ENCODE measurements at places on chromosomes 4 and X.

GRCh38 chrX:48751343-48751742, 10.2 kb upstream of the GLOD5 start:
- DNase-seq: no peak

GRCh38 chr4:5477613-5478012, 230.7 kb downstream of the EVC2 start:
- no peak for DNase-seq

GRCh38 chrX:149909324-149910177, 19.8 kb upstream of the HSFX4 start:
- DNase-seq: no peak

DNA sequence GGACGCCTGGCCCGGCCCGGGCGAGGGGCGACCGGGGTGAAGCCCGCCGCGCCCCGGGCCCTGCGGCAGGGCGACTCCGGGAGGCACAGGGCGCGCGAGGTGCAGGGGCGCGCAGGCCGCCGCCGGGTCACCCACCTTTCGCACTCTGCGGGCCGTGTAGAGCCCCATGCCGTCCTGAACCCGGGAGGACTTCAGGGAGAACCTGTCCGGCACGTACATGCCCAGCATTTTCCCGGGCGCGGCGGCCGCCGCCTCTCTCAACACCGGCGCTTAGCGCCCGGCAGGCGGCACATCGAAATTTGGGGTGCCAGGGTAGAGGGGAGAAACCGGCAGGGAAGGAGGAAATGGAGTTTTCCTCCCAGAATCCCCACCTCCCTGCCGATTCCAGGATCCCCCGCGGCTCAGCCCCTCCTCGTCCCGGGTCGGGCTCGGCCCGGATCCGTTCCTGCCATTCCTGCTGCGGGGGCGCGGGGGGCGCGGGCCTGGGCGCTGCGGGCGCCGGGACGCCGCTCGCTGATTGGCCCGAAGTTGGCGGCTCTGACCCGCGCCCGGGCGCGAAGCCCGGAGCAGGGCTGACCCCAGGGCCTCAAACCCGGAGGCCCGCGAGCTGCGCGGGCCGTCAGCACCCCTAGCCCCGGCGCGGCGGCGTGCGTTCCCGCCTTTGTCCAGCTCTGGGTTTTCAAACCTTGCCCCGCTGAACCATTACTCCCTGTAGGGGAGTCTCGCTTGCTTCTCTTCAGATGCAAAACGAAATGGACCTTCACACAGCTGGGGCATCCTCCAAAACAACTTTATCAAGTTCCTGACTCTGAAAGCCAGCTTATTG, at the start of gene PRDM5:
TSS of gene PRDM5 (minus strand) at position 346 of the 826 bp plus-strand sequence. CDS start at position 228, 118 bp downstream.
- DNase-seq: peak; percentile 20

GRCh38 chr4:55336138-55337034, 9.7 kb upstream of the SRD5A3 start:
- peak; percentile 27 for DNase-seq

DNA sequence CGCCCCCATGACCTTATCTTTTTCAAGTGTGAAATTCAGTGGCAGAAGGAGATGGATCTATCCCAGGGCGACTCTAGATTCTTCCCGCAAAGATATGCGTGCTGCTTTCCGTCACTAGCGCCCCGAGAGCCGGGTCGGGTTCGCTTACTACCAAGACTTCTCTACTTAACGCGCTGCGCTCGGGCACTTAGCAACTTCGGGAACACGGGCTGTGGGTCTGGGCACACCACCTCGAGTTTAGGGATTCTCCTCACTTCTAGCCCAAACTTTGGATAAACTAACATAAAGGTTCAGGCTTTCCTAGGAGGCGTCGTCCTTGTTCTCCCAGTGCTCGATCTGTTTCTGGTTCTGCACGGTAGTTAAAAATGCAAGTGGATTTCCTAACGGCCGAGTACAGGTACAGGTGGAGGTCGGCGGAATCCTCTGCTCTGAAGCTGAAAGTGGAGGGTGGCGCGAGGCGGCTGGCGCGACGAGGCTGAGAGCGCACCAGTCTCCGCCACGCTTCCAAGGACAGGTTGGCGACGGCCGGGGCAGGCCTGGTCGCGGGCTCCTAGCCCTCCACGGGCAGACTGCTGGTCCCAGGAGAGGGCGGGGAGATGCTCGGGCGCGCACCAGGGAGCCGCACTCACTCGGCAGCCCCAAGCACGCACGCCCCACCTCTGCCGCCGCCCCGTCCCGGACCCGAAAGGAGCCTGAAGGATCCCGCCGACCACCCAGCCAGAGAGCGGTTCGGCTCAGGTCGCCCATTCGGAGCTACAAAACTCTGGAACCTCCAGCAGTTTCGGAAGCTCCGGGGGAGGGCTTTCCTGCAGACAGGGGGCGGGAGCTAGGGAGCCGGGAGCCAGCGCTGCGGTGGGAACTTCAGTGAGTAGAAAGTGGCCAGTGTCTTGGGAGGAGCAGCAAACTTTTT, 100.8 kb upstream of the TENM3 start:
- no peak for DNase-seq

DNA sequence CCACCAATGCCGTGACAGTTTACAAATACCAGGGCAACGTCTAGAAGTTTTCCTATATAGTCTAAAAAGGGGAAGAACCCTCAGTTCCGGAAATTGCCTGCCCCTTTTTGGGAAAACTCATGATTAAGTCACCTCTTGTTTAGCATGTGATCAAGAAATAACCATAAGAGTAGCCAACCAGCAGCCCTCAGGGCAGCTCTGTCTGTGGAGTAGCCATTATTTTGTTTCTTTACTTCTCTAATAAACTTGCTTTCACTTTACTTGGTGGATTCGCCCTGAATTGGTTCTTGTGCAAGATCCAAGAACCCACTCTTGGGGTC, 20.0 kb upstream of the HOPX start:
- DNase-seq: no peak

DNA sequence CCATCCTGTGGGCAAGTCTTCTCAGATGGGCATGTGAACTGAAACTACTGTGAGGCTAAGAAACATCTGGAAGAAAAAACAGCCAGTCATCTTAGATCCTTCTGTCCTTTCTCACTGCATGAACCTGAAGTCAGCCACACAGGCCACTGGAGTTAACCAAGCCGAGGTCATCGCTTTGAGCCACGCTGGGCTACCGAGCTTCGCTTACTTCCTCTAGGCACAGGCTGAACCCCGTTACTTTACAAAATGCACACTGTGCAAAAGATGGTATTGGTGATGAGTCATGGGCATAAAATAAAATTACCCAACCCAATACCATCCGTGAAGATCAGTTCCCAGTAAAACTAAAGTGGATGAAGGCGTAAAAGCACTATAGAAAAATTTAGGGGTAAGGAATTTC, 86.2 kb downstream of the MTMR1 start:
- no peak for DNase-seq

GRCh38 chrX:110432091-110432905, 73.7 kb downstream of the RTL9 start:
- no peak for DNase-seq

DNA sequence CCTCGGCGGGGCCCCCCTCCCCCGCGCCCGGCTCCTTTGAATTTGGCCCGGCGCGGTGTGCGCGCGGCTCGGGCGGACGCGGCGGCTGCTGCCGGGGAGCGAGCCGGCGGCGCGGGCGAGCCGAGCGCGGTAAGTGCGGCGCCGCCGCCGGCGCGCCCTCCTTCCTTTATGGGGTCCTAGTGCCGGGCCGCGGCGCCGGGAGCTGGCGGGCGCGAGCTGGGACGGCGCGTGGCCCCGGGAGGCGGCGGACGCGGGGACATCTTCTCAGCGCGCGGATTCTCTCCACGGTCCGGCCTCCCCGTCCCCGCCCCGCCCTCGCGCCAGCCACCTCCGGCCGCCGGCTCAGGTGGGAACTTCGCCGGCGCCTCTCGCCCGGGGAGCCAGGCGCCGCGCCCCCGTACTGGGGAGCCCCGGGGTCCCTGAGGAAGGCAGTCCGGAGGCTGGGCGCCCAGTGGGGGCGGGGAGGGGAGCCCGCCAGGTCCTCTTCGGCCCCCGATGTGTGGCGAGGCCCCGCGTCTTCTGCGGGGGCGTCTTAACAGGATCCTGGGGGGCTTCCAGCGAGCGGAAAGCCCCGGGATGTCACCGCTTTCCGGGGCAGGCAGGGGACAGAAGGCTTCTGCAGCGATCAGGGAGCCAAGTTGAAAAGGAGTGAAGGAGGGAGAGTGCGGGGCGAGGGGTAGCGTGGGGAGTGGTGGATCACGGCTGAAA, 98.4 kb upstream of the TENM3 start:
- DNase-seq: no peak

- no peak for DNase-seq
Measured at GRCh38 chr4:23105759-23106370, 413.1 kb downstream of the GBA3 start.

DNA sequence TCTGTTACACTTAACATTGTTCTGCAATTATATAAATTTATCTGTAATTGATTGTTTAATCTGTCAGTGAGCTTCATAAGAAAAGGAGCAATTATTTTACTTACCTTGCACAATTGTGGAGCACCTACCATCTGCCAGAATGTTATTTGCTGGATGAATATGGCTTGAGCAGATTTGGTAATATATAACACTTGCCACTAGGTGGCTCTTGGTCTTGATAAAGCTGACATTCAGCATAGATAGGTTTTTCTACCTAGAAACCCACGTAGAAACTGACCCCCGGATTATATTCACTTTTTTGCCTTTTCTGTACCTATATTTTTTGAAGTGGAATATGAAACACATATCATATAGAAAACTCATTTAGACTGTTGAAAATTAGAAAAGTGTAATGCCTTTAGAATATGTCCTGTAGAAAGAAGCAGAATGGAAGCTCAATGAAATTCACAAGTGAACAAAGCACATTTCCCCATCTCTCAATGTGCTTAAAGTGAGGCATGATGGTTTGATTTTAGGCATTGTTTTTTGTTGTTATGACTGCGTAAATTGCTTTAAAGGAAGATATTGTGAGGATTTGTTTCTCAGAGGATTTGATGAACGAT, 9.5 kb downstream of the RBPJ start:
- DNase-seq: peak; percentile 87

DNA sequence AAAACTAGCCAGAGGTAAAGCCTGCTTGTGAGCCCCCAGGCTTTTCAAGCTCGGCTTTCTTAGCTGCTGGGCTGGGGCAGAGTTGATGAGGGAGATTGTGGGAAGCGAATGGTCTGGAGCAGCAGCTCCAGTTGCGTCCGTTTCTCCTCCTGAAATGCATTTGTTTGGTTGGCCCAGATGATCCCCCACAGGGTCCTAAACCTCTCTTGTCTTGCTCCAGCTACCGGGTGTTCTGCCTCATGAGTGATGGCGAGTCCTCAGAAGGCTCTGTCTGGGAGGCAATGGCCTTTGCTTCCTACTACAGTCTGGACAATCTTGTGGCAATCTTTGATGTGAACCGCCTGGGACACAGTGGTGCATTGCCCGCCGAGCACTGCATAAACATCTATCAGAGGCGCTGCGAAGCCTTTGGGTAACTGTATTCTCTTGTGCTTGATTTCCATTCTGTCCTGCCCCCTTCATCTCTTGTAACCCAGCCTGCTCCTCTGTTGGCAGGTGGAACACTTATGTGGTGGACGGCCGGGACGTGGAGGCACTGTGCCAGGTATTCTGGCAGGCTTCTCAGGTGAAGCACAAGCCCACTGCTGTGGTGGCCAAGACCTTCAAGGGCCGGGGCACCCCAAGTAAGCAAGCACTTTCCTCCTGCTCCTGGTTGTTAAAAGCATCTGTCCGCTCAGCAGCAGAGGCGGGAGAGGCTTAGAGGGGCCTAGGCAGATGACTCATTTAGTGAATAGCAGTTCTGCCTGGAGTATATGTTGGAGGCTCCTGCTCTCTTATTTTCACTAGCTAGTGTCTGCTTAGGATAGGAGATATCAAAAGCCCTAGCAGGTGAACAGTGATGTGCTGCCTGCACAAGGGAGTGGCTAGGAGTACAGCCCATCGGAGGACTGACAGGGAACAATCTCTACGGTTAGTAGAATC, 15.3 kb downstream of the TKTL1 start:
- no peak for DNase-seq

DNA sequence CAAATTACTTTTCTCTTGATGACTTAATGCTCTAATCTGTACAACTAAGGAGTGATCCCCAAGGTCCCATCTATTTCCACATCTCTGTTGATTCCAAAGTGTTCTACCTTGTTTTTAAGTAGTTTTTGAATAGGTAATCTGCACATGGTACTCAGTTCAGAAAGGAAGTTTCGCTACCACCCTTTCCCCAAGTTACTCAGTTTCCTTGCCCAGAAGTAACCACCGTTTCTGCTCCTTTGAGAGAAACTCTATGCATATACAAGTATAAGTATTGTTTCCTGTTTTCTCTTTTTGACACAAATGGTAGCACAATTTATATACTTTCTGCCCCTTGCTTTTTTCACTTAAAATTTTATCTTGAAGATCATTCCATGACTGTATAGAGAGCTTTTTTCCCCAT, 18.1 kb downstream of the TMEM154 start:
- no peak for DNase-seq

DNA sequence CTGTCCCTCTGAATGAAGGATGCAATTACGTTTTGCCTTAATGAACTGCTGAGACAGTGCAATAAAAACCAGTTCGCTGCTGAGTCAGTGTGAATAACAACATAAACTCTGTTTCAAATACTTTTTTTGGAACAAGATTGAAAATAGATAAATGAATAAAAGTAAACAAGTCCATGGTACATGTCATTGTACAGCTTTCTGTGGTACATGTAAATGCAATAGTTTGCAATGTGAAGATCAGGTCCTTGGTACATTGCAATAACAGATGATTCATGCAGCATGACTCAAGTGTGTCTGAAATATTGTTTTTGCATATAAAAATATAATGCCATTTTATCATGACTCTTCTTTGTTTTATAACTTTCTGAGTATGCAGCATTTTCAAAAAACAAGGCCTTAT, 193.4 kb upstream of the PACRGL start:
- no peak for DNase-seq

GRCh38 chrX:153726286-153727122, 1.8 kb downstream of the ABCD1 start:
- DNase-seq: peak; percentile 70

DNA sequence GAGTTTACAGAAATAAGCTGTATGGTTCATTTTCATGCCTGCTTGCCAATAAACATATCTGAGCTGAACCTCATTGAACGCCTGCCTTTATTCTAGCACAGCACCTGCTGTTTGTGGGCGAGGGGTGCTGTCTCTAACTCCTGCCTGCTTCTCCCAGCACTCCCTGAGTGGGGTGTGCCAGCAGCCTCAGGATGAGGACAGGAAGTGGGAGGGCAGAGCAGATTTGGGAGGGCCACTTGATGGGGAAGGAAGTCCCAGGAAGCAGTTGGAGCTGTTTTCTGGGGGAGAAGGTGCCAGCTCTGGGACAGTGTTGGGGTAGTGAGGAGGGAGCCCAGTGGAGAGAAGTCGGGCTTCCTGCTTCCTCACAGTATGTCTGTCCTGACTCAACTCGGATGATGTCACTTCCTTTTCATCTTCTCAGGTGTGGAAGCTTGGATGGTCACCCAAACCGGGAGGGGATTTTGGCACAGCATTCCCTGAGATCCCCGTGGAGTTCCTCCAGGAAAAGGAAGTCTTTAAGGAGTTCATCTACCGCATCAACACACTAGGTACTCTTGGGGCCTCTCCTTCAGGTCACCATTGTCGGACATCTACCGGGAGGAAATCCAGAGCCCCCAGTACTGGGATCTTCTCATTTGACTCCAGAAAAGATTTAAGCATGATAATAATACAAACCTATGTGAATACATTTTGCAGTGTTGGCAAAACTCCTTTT, 29.0 kb upstream of the MSANTD1 start:
- DNase-seq: no peak

Data from hematopoietic multipotent progenitor cell treated with erythropoietin and hydrocortisone succinate and interleukin-3 and kit ligand, for 6 days (in vitro differentiated cells).